Right renal cortex interstitium (tissue), 3 donors: ENCODE measurements at places on chromosomes 12 and 14. TPM values are rescaled to one million over a fixed set of nuclear protein-coding genes. Genes with fewer than 3 reads are reported as not detected.

- no peak for DNase-seq
These were observed 490.2 kb downstream of the NELL2 start for GRCh38 chr12:44385964-44386363.

- DNase-seq, result no peak
These were observed 30.6 kb downstream of the CDKL1 start for GRCh38 chr14:50366115-50366514.

- no peak for DNase-seq
These were observed 81.0 kb downstream of the ADGRD1 start for GRCh38 chr12:131034631-131035244.

GRCh38 chr12:11568762-11569478, 80.6 kb upstream of the ETV6 start:
- peak; percentile 23 for DNase-seq

The P2RX2 gene
- polyA plus RNA-seq, result 0.86 TPM
